ENCODE measurements at places on chromosomes 4 and X. TPM values are rescaled to one million over a fixed set of nuclear protein-coding genes. Genes with fewer than 3 reads are reported as not detected.

- H3K4me3 ChIP-seq = peak overlapping the region; percentile 93
- no peak for DNase-seq
- peak overlapping the region; percentile 95 for H3K27ac ChIP-seq
- H3K36me3 ChIP-seq = peaks cover 19% of the 10 kb centered on the region
- no peaks in the 10 kb centered on the region for H3K27me3 ChIP-seq
Observed at GRCh38 chr4:139300431-139301112, 733 bp upstream of the NAA15 start.

DNA sequence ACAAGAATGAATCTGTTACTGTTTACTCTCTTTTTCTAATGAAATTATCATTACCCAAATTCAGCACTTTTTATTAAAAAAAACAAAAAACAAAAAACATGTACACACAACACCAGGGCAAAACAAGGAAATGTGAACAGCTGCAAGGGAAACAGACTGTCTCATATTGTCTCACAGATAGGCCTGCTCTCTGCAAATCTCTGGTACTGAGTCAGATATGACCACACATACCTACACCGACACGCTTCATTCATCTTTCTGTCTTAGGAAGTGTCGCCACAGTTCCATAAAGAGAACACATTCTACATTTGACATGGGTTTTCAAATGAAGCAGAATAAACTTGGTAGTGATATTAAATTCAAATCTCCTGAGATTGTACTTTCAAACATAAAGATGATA, 92.2 kb upstream of the GPR34 start:
- peaks cover 4% of the 10 kb centered on the region for H3K4me1 ChIP-seq
- no peak for DNase-seq
- peaks cover 4% of the 10 kb centered on the region for H3K36me3 ChIP-seq
- no peak overlapping the region for H3K27ac ChIP-seq
- H3K27me3 ChIP-seq = no peaks in the 10 kb centered on the region

- H3K4me1 ChIP-seq = no peaks in the 10 kb centered on the region
- no peak for DNase-seq
Observed at GRCh38 chr4:88746206-88746605, 48.6 kb upstream of the NAP1L5 start.

GRCh38 chrX:10507876-10508275, 112.5 kb downstream of the MID1 start:
- no peak overlapping the region for H3K4me3 ChIP-seq
- no peaks in the 10 kb centered on the region for H3K27me3 ChIP-seq
- no peak overlapping the region for H3K27ac ChIP-seq
- DNase-seq = no peak

The MAGEA2B gene
- not detected for total RNA-seq

Measured in activated naive CD8-positive, alpha-beta T cell treated with anti-CD3 and anti-CD28 coated beads, Interleukin-2, amount 10 ng/mL, durations not matched to agents 7 days and 5 days (primary cell).